ENCODE measurements at places on chromosomes 2 and 18. TPM values are rescaled to one million over a fixed set of nuclear protein-coding genes. Genes with fewer than 3 reads are reported as not detected.

FOXD4L1 gene
- 0.10 TPM for polyA plus RNA-seq

SEMA4C gene
- polyA plus RNA-seq, result 6.1 TPM

POMC gene
- 0.38 TPM for polyA plus RNA-seq

GPD2 gene
- polyA plus RNA-seq, result 3.9 TPM

CARF gene
- 1.3 TPM for polyA plus RNA-seq

GALR1 gene
- polyA plus RNA-seq, result not detected

SERPINB2 gene
- 0.25 TPM for polyA plus RNA-seq

SATB2 gene
- 1.9 TPM for polyA plus RNA-seq

DYSF gene
- 3.1 TPM for polyA plus RNA-seq

CACNB4 gene
- 1.5 TPM for polyA plus RNA-seq

COL6A3 gene
- 54.5 TPM for polyA plus RNA-seq

HIBCH gene
- 34.6 TPM for polyA plus RNA-seq

IL37 gene
- polyA plus RNA-seq, result not detected

CXCR1 gene
- polyA plus RNA-seq, result 0.63 TPM

FNDC4 gene
- polyA plus RNA-seq, result 39.0 TPM

FBXO36 gene
- polyA plus RNA-seq, result 1.3 TPM

PTPN2 gene
- polyA plus RNA-seq, result 37.7 TPM

UGT1A3 gene
- polyA plus RNA-seq, result not detected

SLC38A11 gene
- polyA plus RNA-seq, result not detected

Measured in aorta (tissue), 5 donors.